ENCODE measurements at places on chromosomes 16 and 17.

DNA sequence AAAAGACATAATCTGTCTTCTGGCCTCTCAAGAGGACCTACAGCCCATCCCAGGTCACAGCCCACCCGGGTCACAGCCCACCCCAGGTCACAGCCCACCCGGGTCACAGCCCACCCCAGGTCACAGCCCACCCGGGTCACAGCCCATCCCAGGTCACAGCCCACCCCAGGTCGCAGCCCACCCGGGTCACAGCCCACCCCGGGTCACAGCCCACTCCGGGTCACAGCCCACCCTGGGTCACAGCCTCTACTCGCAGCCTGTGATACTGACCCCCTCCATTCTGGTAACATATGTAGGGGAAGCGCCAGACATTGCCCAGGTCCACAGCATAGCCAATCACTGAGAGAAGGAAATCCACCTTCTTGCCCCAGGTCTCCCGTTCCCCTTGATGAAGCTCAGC is 14.2 kb downstream of the SLC6A4 start:
- DNase-seq: no peak

DNA sequence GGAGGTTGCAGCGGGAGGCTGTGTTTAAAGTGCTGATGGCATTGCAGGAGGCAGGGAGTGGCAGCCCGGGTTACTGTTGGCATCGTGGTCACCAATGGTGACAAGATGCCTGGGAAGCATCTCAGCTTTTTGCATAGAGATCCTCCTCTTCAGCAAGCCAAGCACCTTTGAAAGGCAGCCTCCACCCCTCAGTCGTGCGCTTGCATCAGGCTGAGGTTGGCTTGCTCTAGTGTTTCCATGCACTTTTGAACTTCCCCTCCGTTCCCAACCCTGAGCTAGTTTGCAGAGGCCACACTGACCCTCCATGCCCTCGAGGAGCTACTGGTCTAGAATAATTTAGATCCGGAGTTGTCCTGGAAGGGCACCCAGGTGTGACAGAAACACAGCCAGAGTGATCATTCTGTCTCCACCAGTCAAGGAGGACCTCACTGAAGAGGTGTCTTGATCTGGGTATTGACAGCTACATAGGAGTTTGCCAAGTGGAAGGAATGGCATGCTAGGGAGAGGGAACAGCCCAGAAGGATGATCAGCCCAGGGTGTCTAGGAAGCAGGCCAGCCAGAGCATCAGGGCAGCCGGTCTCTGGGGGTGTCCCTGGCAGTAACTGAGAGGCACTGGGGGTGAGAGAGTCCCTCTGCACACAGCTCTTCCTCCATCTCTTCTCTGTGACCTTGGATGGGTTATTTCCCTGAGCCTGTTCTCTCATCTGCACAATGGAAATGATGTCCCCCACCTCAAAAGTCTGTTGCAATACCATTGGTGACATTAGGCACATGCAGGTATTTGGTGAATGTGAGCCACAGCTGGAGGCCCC is 7.7 kb downstream of the BEAN1 start:
- no peak for DNase-seq

- DNase-seq: no peak
Measured at GRCh38 chr17:17098551-17099179, 56.4 kb downstream of the MPRIP start.

DNA sequence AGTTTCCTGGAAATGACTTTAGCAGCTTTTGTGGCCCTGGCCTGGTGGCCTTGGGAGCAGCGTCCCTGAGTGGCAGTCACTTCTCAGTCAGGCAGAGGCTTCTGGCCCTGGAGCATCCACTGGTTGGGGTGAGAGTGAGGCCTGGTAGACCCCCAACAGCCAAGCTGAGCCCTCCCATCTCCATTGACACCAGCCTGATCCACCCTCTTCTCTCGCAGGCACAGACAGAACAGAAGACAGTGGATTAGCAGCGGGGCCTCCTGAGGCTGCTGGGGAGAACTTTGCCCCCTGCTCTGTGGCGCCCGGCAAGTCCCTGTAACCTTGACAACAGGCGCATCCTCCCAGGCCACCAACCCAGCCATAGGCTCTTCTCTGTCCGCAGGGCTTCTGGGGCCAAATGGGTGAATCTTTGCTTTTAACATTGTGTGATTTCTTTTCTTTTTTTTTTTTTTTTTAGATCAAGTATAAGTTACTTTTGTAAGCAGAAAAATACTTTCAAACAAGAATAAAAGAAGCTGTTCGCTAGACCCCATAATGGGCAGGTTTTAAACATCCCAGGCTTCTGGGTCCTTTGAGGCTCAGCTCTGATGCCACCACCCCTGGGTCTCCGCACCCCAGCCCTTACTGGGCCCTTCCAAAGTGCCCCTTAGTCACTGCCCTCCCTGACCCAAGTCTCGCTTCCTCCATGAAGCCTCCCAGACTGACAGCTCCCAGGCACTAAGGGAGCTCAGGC is 12.7 kb upstream of the FLYWCH1 start:
- no peak for DNase-seq

- DNase-seq: no peak
Measured at GRCh38 chr16:68802190-68802589, 41.1 kb upstream of the TANGO6 start.

DNA sequence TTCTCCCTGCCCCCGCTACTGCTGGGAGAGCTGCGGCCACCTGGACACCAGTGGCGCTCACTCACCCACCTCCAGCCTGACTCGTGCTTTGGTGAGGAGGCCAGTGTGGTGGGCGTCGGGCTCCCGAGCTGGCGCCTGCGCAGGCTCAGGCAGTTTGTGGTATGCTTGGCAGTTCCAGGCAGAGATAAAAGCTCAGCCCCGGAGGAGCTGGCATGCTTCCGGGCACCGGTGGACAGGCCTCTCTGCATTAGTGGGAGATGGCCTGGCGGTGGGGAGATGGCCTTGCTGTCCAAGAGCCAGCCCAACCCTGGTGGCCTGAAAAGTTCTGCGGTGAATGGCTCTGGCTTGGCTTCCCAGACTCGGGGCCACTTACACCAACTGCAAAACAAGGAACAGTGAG is 4.1 kb downstream of the ADGRG1 start:
- no peak for DNase-seq

DNA sequence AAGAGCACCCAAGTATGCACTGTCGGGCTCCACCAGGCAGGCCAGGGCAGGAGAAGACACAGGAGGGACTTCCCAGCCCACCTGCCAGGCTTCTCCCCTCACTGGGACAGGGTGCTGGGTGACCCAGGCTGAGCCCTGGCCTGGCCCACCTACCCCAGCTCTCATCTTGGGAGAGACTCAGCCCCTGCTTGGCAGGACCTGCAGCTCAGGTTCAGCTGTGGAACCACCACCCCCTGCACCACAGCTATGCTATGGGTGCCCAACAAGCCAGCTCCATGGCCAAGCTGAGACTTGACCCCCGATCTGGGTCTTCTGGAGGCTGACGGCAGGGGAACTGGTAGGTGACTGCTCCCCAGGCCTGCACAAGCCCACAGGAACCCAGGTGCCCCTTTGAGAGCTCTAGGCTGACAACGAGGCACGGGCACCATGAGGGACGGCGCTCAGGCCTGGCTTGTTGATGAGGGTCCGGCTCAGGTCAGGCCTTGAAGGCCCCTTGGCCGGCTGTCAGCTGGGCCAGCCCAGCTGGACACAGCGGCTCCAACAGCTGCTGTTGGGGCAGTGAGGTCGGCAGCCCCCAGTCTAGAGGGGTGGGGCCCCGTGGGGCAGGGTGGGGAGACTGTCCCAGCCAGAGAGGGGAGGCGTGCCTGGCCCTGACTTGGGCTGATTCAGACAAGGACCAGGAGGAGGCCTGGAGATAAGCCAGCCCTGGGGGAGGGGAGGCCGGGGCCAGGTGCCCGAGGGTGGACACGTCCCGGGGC is 4.6 kb downstream of the RPUSD1 start:
- no peak for DNase-seq

- peak; percentile 87 for DNase-seq
Measured at GRCh38 chr17:16217002-16217635, at the start of gene PIGL. TSS of gene PIGL (plus strand) at chr17:16217210. CDS start at chr17:16217227, 17 bp downstream.

- DNase-seq: no peak
Measured at GRCh38 chr16:77827032-77827431, 38.7 kb downstream of the VAT1L start.

DNA sequence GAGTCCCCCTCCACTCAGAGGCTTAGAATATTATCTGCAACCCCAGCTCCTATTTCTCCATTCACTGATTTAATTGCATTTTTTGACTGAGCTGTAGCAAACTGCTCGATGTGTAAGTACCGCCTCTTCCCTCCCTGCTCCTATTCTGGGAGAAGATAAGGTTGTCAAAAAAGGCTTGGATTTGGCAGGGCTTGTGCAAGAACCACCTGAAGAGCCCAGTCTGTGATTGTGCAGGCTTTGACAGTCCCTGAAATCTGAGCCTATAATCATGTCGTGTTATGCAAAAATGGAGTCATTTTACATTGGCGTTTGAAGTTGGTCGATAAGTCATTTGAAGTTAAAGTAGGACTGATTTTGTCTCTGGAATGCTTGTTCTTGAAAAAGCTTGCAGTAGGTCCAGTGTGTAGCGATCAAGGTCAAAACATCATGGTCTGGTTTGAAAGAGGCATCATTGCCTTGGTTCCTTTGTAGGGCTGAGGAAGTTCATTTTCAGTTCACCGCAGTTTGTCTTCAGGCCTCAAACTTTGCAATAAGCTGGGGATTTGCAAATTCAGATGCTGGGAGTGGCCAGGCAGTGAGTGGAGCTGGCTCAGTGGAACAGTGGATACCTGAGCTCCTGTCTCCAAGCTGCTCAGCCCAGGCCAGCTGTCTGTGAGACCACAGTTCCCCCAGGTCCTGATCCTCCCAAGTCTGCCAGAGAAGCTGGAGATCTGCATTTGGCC is 68.8 kb downstream of the KATNIP start:
- no peak for DNase-seq

- DNase-seq: no peak
Measured at GRCh38 chr17:7677388-7678067, 9.8 kb downstream of the TP53 start.

GRCh38 chr16:51418258-51418657 is 267.2 kb upstream of the SALL1 start:
- no peak for DNase-seq

GRCh38 chr16:60485872-60486489 is 1550.3 kb downstream of the CDH8 start:
- no peak for DNase-seq

DNA sequence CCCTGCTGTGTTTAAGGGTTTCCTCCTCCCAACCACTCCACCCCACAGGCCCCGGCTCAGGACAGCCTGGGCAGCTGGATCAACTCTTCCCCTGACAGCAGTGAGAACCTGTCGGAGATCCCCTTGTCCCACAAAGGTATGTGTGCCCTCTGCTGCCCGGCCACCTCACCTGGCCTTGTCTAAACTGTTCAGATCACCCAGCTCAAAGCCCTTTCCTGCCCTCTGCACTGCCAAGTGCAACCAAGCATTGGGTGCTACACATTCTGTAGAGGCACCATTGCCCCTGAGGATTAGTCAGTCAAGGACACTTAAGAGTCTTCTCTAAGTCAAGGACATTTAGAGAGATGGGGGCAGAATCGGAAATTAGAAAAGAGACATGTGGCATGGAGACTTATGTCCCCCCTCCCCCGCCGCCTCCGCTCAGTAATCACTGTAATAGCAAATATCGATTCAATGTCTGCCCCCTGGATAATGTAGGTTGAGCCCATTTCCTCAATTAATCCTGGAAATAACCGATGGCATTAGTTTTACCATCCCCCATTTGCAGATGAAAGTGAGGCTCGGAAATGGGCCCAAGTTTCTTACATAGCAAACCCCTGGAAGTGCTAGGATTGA is 8.1 kb downstream of the BTBD17 start:
- DNase-seq: no peak

DNA sequence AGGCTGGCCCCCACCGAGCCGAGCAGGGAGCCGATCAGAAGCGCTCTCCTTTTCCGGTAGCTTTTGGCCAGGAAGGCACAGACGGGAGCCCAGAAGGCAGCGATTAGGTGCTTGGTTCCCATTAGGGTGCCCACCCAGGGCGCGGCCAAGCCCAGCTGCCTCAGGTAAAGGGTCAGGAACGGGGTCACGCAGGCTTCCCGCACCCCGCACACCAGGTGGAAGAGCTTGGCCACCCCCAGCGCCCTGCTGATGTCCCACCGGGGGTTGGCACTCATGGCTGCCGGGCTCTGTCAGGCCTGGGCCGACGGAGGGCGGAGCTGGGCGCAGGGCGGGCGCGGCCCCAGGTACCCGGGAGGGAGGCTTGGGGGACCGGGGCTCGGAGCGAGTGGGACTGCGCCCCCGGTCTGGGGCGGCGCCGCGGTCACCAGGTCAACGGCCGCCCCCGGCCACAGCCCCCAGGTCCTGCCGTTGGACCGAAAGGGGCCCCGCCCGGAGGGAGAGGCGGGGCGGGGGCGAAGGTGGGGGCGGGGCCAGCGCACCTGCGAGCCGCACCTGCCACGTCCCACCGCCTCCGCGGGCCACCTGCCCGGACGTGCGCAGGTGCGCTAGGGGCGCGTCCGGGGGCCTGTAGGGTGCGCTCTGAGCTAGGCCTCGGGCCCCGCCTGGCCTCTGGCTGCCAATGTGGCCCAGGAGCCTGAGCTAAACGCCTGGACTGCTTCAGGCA is at the start of gene MFSD6L:
Gene MFSD6L, minus strand, starts transcription at position 520 of the 724 bp plus-strand sequence. Its CDS starts 245 bp downstream, at position 275.
- DNase-seq: no peak

DNA sequence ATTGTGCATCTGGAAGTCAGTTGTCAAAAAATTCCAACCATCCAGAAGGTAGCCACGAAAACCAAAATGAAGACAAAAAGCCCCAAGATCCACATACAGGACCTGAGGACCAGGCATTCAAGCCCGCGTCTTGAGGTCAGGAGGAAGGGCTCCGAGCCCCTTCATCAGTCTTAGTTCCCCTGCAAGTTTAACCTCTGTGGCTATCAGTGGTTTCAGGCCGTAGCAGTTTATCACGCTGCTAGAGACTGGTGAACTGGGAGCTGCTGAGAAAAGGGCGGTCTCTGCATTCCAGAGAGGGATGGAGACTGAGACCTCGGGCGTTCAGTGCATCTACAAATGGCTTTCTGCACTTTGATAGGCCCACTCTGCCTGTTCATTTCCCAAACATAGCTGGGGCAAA is 70.6 kb downstream of the IRF8 start:
- DNase-seq: no peak

DNA sequence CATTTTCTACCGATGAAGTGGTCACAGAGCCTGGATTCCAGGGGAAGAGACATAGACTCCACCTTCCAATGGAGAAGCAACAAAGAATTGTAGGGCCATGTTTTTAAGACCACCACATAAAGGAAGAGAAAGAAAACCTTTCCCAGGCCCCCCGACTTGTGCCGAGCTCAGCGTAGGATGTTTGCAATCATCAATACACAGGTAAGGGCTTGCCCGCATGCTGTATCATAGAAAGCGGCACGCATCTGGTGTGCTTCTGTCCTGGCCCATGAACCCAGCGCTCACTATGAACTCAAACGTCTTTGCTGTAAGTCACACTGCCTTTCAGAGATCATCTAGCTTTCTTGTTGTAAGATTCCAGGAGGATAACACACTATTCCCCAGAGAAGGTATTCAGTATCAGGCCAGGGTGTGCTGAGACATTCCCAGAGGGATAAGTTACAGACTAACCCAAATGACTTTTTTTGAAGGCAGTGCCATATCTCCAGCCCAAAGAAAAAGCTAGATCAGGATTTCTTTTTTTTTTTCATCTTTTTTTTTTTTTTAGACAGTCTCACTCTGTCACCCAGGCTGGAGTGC is 79.5 kb upstream of the RPL38 start:
- DNase-seq: no peak

- no peak for DNase-seq
Measured at GRCh38 chr17:81563861-81564586, 11.9 kb upstream of the FAAP100 start.

- no peak for DNase-seq
Measured at GRCh38 chr17:511833-512251, 159.2 kb upstream of the RPH3AL start.

Measured in stimulated activated CD4-positive, alpha-beta T cell treated with anti-CD3 and anti-CD28 coated beads, Interleukin-1b, Interleukin-23, amount 100 ng/mL, for 24 hours (primary cell).